ENCODE measurements at places on chromosomes 6 and 20. TPM values are rescaled to one million over a fixed set of nuclear protein-coding genes. Genes with fewer than 3 reads are reported as not detected.
A peak's percentile ranks its signal among the peaks of the same experiment; 100 is the strongest.

DNA sequence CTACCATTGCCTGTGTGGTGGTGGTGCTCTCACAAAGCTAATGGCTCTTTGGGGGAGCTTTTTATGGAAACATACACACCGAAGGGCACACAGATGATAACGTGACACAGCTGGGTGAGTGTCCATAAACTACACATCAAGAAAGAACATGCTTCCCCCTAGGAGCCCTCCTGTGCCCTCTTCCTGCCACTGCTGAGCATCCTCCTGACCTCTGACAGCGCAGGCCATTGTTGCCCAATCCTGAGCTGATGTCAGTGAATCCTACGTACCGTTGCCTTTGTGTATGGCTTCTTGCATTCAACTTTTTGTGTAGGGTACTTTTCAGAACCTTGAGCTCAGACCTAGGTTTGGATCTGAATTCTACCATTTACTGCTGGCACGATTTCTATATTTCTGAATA is 65.8 kb upstream of the SLC22A1 start:
- peaks cover 54% of the 10 kb centered on the region for H3K36me3 ChIP-seq
- no peak for DNase-seq
- H3K27me3 ChIP-seq: no peaks in the 10 kb centered on the region
- H3K4me3 ChIP-seq: no peak overlapping the region

- peak overlapping the region; percentile 98 for H3K27ac ChIP-seq
- peak overlapping the region; percentile 80 for H3K4me3 ChIP-seq
- H3K27me3 ChIP-seq: no peaks in the 10 kb centered on the region
- H3K36me3 ChIP-seq: no peaks in the 10 kb centered on the region
These were observed 84.0 kb downstream of the HFE start for GRCh38 chr6:26170951-26171841.

Gene PTCRA
- not detected for total RNA-seq

DNA sequence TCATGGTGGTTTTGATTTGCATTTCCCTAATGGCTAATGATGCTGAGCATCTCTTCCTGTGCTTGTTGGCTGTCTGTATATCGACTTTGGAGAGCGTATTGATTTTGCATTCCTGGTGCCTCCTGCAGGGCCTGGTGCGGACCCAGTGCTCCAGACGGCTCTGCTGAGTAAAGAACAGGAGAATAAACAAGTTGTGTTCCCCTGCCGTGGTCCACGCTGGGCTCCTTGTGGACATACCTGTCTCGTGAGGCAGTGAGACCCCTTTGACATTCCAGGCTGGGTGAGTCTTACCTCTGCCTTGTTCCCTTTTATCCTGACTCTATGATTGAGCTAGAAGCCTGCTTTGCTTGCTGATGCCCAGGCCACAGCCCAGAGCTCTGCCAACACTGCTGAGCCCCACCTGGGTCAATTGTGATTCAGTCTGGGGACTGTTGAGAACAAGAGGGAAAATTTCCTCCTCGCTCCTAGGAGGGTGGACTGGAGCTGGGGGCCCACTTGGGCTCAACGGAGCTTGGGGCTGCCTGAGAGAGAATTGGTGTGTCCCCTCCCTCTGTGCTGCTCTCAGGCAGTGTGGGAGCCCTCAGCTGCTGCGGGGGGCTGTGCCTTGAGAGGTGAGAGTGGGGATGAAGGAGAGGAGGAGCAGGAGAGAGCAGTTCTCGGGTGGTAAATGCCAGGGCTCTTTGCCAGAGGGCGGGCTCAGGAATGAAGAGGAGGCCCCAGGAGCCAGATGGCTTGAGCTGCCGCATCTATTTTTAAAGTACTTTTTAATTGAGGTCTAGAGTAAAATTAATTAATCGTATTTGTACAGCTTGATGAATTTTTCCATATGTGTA is 43.7 kb upstream of the PMEPA1 start:
- H3K4me1 ChIP-seq: peaks cover 10% of the 10 kb centered on the region
- H3K36me3 ChIP-seq: no peaks in the 10 kb centered on the region
- no peak overlapping the region for H3K27ac ChIP-seq
- peaks cover 27% of the 10 kb centered on the region for H3K27me3 ChIP-seq
- H3K4me3 ChIP-seq: no peak overlapping the region

DNA sequence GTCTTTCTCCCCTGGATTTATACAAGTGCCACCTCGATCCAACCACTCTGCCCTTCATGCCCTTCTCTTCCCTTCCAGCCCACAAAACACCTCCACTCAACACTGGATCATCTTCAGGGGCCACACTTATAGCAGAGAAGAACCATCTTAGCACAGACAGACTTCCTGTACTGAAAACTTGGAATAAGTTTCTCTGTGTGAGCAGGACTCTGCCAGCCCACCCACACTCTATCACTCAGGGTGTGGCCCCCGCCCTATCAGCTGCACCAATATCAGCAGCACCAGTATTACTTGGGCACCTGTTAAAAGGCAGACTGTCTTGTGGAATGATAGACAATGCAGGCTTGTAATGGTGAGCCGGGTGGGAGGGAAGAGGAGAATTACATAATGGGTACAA is 86.7 kb downstream of the SCML4 start:
- H3K4me1 ChIP-seq: peaks cover 84% of the 10 kb centered on the region
- DNase-seq: no peak
- peaks cover 13% of the 10 kb centered on the region for H3K36me3 ChIP-seq
- no peaks in the 10 kb centered on the region for H3K27me3 ChIP-seq
- H3K27ac ChIP-seq: peak overlapping the region; percentile 71

GRCh38 chr6:38349795-38350194 is 289.9 kb downstream of the BTBD9 start:
- no peaks in the 10 kb centered on the region for H3K36me3 ChIP-seq
- no peaks in the 10 kb centered on the region for H3K27me3 ChIP-seq
- H3K4me3 ChIP-seq: no peak overlapping the region
- H3K27ac ChIP-seq: no peak overlapping the region
- peaks cover 3% of the 10 kb centered on the region for H3K4me1 ChIP-seq

- no peaks in the 10 kb centered on the region for H3K4me1 ChIP-seq
- no peak overlapping the region for H3K4me3 ChIP-seq
- no peak overlapping the region for H3K27ac ChIP-seq
- no peaks in the 10 kb centered on the region for H3K36me3 ChIP-seq
- no peaks in the 10 kb centered on the region for H3K27me3 ChIP-seq
- DNase-seq: no peak
These were observed 22.7 kb upstream of the NUP153 start for GRCh38 chr6:17729223-17730077.
